B cell (primary cell): ENCODE measurements at places on chromosomes 7 and 10.

DNA sequence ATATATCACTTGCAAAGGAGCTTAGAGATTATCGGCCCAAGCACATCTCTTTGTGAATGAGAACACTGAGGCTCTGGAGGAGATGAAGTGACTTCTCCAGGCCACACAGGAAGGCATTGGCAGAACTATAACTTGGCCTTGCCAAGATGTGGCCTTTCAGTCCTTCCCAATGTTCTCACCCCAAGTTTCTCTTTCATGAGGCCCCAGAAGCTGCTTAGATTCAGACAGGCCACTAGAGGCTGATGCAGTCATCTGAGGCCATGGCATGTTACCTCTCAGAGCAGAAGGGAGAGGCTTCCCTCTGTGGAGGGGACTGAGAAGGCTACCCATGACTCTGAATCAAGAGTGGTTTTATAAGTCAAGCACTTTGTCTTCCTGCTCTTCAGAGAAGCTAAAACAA, 1003.7 kb downstream of the LRMDA start:
- no peak for DNase-seq

DNA sequence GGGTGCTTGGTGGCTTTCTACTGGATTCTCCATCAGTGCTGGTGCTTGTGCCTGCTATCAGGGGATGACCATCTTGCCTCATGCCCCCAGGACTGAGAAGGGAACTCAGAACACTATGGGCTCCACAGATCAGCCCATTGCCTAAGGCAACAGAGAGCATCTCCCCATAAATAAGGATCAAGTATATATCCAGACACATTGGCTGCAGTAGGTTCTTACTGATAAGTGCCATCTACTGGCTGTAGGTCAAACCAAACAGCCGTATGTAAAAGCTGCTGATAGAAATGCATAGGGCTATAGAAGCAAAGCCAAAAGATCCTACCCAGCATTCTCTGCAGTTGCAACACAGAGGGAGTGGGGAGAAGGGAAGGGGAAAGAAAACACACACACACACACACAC, 153.7 kb downstream of the CDK14 start:
- DNase-seq: peak; percentile 45

- DNase-seq: no peak
Observed at GRCh38 chr7:76352193-76352592, 6.6 kb downstream of the YWHAG start.

- DNase-seq: no peak
Observed at GRCh38 chr7:50265968-50266634, 38.4 kb upstream of the IKZF1 start.

DNA sequence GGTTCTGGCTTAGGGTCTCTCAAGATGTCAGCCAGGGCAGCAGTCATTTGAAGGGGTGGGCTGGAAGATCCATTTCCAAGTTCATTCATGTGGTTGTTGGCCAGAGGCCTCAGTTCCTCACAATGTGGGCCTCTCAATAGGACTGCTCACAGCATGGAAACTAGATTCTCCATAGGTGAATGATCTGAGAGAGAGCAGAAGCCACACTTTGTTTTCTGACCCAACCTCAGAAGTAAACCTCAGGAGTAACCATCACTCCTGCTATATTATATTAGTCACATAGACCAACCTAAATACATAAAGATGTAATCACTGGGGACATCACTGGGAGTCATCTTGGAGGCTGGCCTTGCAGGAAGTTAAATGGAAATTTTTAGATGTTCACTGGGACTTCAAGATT, 42.2 kb downstream of the GBF1 start:
- DNase-seq: no peak

GRCh38 chr10:126595160-126595559, 75.3 kb downstream of the C10orf90 start:
- no peak for DNase-seq

DNA sequence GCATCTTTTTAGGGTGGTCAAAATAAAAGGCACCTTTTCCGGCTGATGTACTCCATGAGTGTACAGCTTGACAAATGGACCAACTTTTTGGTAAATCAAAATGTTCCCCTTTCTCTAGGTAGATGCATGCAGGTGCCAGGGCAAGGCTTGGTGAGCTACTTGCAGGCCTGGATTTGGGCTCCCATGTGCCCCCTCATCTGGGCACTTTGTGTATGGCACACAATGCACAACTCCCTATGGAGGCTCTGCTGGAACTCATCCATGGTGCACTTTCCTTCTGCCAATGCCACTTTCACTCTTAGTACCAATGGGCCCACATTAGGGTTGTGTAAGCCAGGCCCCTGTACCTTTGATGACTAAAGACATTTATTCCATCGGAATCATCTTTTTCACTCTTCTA, 300.8 kb downstream of the SDHAF3 start:
- DNase-seq: no peak
